Spinal cord (tissue), 10 donors: ENCODE measurements at places on chromosomes 2 and 18. TPM values are rescaled to one million over a fixed set of nuclear protein-coding genes. Genes with fewer than 3 reads are reported as not detected.

Gene GPC1
- 33.2 TPM for total RNA-seq

Gene CENPA
- total RNA-seq, result 5.5 TPM

Gene KCNG2
- 1.4 TPM for total RNA-seq

Gene CSRNP3
- total RNA-seq, result 82.9 TPM

Gene MSH2
- total RNA-seq, result 73.4 TPM

Gene PDCD1
- 0.06 TPM for total RNA-seq

Gene FAP
- 27.6 TPM for total RNA-seq

Gene CAPN13
- 0.20 TPM for total RNA-seq

Gene MC5R
- total RNA-seq, result 0.30 TPM

Gene DTNB
- 26.0 TPM for total RNA-seq

Gene DNER
- 179 TPM for total RNA-seq

Gene HOXD9
- 3.2 TPM for total RNA-seq

GRCh38 chr2:172248381-172248780 is 145.7 kb upstream of the DLX2 start:
- DNase-seq, result no peak

- no peak for DNase-seq
Measured at GRCh38 chr2:196195758-196196157, 24.4 kb upstream of the STK17B start.

GRCh38 chr2:29606104-29607037 is 315.0 kb downstream of the ALK start:
- no peak for DNase-seq

DNA sequence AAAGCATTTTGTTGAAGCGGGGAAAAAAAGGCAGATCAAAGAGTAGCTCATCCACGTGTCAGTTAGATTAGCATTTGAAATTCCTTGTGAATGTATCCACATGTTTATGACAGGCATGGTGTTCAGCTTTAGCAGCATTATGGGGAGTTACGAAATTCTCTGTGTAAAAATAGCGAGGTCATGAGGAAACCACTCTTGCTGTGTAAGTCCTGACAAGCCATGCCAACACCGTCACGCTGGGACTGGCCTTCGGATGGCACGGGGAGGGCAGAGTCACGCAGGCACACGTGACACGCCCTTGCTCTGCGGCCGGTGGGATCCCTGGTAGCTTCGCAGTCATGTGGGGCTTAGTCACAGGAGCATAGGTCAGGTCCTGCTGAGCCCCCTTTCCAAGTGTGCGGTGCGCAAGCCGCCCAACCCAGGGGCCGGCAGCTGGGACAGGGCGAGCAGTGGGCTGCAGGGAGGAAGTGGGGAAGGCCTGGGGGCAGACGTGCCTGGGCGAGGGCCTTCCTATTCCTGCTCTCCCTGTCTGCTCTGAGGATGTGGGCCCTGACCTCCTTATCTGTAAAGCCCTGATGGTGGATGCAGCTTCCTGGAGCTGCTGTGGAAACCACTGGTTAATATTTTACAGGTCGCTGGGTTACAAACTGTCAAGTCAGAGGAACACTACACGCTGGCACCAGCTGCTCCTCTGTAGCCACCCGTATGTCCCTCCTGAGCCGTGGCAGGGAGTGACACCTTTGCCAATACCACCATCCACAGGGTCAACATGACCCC is 18.0 kb downstream of the MBP start:
- no peak for DNase-seq

DNA sequence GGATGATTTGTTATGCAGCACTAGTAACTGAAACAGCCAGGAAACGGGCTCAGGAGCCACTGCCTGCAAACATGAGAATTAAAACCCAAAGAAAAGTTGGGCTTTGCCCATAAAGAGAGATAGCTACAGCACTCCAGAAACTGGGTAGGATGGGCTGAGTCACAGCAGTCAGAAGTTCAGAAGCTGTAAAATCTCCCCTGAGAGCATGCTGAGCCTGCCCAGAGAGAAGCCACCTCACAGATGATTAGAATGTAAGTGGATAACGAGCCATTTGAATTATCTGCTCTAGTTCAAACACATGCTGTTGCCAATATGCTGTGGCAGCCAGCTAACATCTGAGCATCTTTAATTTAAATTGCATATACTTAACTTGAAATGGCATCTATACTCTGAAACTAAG is 388.1 kb upstream of the ACVR2A start:
- peak; percentile 61 for DNase-seq

GRCh38 chr2:83109284-83109683 is 1349.8 kb downstream of the SUCLG1 start:
- no peak for DNase-seq

DNA sequence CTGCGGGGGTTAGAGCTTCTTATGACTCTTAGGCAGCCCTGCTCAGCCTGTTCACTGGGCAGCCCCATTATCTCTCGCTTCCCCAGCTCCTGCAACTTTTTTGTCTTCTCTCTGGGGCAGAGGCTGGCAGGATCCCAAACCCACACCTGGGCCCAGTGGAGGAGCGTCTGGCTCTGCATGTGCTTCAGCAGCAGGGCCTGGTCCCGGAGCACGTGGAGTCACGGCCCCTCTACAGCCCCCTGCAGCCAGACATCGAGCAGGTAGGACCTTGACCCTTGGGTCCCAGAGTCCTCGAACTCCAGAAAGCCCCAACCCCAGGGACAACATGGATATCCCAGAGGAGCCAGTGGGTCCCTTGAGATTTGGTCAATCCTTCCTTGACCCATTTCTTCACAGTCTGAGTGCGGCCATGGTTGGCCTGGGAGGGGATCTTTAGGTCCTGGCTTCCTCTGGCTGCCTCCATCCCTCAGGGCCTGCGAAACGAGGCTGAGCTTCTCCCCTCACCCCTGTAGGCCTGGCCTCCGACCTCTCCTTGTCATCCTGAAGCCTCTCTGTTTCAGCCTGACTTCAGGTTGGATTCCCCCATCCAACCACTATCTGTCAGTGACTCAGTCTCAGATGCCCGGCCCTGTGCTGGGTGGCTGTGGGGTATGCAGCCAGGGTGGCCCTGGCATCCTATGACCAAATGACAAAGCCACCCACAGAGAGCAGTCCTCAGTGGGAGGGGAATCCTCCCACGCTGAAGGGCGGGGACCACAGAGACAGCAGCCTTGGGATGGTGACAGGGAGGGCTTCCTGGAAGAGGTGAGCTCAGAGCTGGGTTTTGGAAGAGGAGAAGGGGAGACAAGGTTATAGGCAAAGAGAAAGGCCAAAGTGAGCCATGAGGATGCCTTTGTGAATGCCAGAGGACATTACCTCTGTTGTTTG is 214.2 kb downstream of the DYSF start:
- no peak for DNase-seq

DNA sequence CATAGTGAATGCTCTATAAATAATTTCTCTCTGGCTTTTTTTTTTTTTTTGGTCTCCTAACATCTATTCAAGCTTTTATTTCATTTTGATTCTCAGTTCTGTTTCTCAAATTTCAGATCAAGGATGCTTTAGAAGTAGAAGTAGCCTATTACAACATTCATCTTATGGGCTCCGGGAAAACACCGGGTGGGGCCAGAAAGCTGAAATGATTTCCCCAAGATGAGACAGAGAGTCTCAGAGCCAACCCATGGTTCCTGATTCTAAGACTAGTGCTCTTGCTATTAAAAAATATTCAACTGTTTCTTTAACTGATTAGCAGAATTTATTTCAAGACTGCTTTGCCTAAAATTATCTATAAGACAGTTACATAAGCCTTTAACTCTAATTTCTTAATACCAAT is 147.2 kb upstream of the CCDC68 start:
- DNase-seq, result no peak

DNA sequence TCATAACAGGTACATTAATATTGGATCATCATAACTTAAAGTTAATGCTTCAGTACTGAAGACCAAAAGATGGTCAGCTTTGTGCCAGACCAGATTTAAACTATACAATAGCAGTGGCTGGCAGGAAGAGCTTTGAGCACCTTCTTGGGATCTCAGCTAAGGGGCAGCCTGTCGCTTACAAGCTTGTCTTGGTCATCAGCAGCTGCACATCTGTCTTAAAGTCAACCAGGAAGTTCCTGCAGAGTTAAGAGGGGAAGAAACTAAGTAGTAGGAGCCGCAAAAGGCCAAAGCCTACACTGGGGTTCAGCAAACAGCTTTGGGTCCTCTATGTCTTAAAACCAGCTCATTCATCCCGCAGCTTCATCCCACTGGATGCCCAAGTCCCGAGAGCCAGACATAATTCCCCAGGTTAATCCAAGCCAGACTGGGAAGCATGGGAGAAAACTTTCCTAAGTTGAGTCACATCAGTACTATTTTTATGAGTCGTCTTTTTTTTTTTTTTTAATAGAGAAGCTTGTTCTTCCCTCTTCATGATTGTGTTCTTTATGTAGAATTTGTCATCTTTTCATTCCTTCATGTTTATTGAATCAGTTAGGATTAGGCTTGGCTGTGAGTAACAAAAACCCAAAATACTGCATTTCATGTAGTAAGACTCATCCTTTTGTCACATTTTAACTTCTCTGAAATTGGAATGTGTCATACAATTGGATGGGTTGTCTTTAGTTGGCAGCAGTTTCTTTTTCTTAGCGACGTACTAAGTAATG is 59.3 kb downstream of the SERTAD2 start:
- no peak for DNase-seq

DNA sequence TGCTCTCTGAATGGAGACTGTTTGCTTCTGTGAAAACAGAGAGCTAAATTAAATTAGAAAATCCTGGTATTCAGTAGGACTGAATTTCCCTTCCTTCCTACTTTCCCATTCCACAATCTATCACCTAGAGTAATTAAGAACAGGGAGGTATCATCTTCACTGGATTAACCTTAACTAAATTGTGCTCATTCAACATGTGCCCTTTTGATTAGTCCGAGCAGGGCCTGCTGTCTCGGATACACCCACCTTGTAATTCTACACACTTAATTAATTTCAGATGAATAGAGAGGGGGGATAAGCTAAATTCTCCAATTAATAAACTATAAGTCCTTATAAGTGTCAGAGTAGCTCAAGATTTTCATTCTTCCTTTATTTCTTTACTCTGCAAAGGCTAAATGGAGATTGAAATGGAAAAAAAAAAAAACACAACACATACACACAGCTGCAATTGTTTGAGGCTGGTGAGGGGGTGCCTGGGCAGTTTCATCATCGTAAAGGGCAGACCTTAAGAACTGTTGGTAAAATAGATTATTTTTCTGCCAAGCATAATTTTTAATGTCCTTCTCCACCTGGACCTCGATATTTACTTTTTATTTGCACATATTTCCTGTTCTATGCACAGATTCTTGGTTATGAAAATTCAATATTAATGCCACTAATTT is 157.1 kb upstream of the SIX2 start:
- DNase-seq, result no peak

DNA sequence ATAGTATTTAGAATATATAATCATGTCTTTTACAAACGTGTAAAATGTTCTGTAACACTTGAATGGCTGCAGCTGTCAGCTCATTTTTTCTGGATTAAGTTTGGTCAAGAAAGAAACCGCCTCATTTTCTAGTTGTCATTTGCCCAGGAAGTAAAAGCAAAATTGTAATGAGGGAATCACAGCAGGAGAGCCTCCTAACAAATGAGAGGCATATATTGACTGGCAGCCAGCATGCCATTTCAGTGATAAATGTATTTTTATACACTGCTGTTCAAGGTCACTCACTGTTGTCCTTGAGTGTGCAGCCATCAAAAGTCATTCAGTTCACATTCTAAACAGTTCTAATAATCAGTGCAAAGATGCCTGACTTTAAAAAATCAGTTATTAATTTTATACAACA is 144.3 kb upstream of the BOD1L2 start:
- DNase-seq, result no peak

- DNase-seq, result no peak
Measured at GRCh38 chr2:241437179-241437578, 71.2 kb downstream of the STK25 start.

GRCh38 chr2:165793161-165793778 is 777 bp downstream of the GALNT3 start:
- DNase-seq, result no peak

GRCh38 chr2:141316103-141316502 is 814.7 kb downstream of the LRP1B start:
- DNase-seq, result no peak

DNA sequence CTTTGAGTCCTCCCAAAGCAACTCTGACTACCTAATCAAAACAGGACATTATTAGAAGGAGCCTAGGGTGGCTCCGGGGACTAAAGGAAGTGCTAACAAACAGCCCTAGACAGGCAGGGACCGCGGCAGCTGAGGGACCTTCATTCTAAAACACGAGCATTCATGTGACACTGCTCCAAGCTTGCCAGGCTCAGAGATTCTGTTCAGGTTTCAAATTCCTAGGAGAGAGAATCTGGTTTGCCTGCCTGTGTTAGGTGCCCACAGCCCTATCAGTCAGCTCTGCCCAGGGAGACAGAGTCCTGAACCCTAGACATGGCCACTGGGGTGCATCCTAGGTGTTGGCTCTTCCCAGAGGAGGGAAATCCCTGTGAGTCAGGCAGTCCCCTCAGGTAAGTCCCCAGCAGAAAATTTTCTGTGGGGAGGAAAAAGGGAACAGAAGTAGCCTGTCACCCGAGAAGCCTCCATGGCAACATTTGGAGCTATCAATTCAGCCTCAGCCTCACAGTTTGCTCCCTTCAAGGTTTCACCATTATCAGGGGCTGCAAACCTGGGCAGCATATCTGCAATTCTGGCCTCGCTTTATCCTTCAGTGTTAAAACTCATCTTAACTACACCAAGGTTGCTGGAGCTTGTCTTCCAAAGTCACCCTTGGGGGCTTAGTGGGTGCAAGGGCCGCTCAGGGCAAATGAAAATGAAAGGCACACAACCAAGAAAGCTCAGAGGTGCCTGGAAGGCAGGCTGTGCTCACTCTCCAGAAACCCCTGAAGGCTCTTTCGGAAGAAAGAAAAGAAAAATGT is 28.6 kb downstream of the PCBP1 start:
- DNase-seq, result peak; percentile 10

DNA sequence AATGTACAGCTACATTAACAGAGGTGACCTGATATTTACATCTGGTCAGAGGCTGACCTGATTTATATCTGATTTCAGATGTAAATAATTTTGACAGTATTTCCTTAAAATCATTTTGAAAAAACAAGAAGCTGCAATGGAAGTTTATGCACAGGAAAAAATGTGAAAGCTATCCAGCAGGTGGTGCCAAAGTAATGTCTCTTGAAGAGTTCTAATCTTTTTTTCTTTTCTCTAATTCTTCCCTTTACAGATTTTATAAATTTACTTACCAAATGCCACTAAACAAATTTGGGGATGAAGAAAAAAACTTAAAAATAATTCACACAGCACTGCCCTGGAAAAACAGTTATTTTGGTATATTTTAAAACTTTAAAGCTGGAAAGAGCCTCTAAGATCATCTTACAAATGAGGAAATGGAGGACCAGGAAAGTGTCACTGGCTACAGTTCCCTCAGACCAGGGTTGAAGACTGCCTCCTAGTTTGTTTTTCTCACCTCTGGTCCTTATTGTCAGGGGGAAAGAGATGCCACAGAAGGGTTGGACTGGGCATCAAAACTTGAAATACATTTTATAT is 16.4 kb upstream of the FBLN7 start:
- peak; percentile 47 for DNase-seq

DNA sequence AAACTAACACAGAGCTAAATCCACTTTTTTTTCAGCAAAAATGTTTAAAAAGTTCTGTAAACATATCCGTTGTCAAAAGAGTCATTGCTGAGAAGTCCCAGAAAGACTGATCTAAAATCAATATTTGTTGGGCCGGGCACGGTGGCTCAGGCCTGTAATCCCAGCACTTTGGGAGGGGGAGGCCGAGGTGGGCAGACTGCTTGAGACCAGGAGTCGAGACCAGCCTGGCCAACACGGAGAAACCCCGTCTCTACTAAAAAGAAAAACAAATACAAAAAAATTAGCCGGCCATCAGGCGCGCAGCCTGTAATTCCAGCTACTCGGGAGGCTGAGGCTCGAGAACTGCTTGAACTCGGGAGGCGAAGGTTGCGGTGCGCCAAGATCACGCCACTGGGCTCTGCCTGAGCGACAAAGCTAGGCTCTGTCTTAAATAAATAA is 1.4 kb downstream of the OLA1 start:
- DNase-seq, result no peak

- DNase-seq, result no peak
Measured at GRCh38 chr2:120254178-120254577, 1.5 kb downstream of the RALB start.
